ENCODE measurements at places on chromosomes 1 and 21.

DNA sequence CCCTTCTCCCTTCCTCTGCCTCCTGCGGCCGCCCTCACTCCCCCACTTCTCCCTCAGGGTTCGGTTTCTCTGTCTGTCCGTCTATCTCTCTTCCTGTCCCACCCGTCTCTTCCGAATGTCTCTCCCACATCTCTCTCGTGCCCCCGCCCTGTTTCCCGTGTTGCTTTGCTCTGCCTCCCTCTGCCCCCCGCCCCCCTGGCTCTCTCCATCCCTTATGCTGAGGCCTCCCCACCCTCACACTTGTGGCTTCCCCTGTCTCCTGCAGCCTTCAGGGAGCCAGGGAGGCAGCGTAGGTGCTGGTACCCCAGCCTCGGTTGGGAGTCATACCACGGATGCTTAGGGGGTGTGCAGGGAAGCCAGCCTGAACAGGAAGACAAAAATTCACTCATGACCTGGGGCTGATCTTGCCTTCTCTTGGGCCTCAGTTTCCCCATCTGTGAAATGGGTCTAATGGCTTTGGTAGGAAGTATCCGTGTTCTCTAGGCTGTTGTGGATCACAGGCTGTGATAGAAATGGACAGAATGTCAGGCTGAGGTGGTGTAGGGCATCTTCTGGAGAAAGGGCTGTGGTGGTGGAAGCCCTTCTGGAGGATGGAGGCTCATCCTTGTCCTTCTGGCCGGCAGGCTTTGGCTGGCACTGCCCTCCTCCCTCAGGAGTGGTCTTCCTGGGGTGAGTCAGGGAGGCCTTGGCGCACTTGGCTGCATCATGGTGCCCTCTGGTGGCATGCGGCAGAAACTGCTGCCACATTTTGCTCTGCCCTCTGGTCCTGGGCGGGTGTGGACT lies 55.5 kb downstream of the FOXO6 start:
- peak; percentile 72 for DNase-seq

DNA sequence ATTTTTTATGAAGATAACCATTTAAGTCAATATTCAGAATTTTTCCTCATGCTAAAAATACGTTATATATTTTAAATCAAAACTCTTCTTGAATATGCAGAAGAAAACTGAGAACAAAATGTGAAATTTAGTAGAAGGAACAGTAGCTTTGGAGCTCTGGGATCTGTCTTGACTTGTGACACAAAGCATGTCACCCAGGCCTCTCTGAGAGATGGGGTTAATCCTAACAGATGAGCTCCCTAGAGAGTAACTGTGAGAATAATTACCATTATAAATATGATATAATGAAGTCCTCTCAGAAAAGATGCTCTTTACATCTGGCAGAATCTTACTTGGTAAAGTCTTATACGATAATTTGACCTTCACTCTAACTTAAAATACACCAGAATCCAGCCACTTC lies 272.0 kb downstream of the PTPRC start:
- DNase-seq: no peak

DNA sequence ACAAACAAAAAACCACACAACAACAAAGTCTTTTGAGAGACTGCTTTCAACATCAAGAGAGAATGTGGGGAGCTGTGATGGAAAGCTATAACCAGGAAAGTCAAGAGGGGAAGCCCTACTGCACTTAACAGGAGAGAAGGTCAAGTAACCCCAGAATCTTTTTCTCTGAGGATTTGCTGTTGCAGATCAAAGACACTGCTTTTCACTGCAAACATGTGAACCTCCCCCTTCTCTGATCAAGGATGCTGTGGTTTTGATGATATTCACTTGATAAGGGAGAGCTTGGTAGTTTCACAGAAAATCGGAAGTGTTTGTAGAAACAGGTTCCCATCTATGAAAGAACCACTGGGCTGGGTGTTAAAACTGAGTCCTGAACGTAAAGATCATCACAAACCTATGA lies 4.8 kb downstream of the ETV3 start:
- DNase-seq: no peak

DNA sequence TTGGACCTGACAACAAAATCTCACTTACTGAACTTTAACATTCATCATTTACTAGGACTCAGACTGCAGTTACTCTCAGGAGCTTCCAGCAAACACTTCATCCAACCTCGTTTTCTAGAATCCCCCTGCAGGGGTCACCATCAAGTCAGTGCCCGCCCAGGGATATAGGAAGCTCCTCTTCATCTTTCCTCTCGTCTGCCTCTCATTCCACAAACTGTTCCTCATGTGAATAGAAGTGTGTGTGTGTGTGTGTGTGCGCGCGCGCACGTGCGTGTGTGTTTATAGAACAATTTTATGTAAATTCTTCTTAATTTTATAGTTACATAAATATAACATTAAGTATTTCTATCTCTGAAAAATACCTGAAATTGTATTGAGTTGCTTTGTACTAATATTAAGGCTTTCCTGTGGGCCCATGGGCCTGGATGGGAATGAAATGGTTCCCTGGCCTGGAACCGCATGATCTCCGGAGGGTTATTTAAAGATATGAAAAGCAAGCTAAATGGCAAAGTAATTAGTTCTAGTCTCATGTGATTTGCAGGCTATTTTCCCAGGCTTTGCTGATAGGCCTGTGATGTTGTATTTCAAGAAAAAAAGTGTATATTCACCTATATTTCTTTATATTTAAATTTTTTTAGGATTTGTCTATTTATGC lies 21.7 kb upstream of the ABCD3 start:
- DNase-seq: peak; percentile 6

DNA sequence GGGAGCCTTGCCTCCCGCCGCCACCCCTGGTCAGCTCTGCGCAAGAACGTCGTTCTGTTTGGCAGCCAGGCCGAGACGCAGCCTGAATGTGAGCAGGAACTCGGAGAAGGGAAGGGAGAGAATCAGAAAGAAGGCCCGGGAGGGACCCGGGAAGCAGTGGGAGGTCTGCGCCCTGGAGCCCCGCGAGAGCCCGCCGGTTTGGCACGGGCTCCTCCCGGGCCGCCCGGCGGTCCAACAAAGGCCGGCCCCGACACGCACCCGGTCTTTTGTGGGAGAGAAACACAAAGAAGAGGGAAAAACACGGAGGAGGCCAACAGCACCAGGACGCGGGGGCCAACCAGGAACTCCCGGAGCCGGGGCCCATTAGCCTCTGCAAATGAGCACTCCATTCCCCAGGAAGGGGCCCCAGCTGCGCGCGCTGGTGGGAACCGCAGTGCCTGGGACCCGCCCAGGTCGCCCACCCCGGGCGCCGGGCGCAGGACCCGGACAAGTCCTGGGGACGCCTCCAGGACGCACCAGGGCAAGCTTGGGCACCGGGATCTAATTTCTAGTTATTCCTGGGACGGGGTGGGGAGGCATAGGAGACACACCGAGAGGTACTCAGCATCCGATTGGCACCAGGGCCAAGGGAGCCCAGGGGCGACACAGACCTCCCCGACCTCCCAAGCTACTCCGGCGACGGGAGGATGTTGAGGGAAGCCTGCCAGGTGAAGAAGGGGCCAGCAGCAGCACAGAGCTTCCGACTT lies 2.7 kb upstream of the OLIG2 start:
- DNase-seq: no peak

- DNase-seq: no peak
Measured at GRCh38 chr1:240138867-240139266, 47.2 kb downstream of the FMN2 start.

DNA sequence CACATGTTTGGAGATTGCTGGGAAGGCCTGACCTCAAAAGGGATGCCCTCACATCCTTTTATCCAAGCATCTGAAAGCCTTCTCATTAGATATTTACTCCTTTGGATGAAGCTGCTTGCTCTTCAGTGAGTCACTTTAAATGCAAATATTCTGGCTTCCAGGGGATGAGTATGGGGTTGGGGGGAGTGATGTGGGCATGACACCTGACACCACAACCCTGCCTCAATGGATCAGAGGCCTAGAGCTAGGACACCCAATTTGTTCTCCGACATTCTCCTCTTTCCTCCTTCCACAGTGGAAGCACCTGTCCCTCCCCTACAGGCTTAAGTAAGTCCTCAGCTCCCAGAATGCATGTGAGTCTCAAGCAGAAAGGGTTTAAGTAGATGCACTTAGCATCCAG lies 238.3 kb downstream of the OMA1 start:
- no peak for DNase-seq

- peak; percentile 88 for DNase-seq
Measured at GRCh38 chr1:159924025-159924790, 1.1 kb downstream of the TAGLN2 start.

GRCh38 chr21:38756746-38757145 lies 49.0 kb upstream of the ETS2 start:
- DNase-seq: peak; percentile 63

Data from fibroblast of mammary gland (primary cell).